ENCODE measurements at places on chromosomes 3 and 15. TPM values are rescaled to one million over a fixed set of nuclear protein-coding genes. Genes with fewer than 3 reads are reported as not detected.

The FANCD2OS gene
- total RNA-seq, result not detected

The RYR3 gene
- not detected for total RNA-seq

The TIGIT gene
- not detected for total RNA-seq

The ISLR gene
- total RNA-seq, result 0.41 TPM

The CORO2B gene
- 3.7 TPM for total RNA-seq

The IGSF10 gene
- 0.55 TPM for total RNA-seq

The SNUPN gene
- total RNA-seq, result 31.8 TPM

The DPPA2 gene
- not detected for total RNA-seq

The PP2D1 gene
- not detected for total RNA-seq

The SLC12A8 gene
- 1.3 TPM for total RNA-seq

The PROS1 gene
- total RNA-seq, result 9.9 TPM

The ACVR2B gene
- 2.6 TPM for total RNA-seq

The IGF2BP2 gene
- total RNA-seq, result 8.0 TPM

The SPTSSB gene
- total RNA-seq, result not detected
